ENCODE measurements at places on chromosomes 7 and 10.

- no peak for DNase-seq
Measured at GRCh38 chr7:122803323-122803722, 82.9 kb downstream of the CADPS2 start.

DNA sequence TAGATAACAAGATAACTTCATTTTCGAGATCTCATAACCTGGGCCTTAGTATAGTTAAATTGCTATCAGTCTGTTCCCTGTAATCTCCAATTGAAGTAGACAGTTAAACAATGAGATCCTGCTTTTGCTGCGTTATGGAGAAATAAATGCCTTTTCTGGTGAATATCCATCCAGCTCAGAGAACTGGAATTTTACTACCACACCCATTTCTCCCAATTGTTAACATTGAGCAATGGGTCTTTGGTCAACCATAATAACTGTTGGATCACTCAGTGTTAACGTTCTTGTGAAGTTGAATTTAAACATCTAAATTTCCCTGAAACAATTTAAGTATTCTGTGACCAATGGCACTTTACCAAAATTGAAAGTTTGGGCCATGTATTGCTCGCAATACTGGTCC, 3.0 kb downstream of the CALU start:
- DNase-seq, result no peak

- DNase-seq, result no peak
Measured at GRCh38 chr10:101580486-101581399, 7.3 kb downstream of the POLL start.

- DNase-seq, result no peak
Measured at GRCh38 chr7:33841705-33842129, 63.6 kb upstream of the BMPER start.

GRCh38 chr7:127683776-127684681, 32.0 kb downstream of the SND1 start:
- DNase-seq, result no peak

DNA sequence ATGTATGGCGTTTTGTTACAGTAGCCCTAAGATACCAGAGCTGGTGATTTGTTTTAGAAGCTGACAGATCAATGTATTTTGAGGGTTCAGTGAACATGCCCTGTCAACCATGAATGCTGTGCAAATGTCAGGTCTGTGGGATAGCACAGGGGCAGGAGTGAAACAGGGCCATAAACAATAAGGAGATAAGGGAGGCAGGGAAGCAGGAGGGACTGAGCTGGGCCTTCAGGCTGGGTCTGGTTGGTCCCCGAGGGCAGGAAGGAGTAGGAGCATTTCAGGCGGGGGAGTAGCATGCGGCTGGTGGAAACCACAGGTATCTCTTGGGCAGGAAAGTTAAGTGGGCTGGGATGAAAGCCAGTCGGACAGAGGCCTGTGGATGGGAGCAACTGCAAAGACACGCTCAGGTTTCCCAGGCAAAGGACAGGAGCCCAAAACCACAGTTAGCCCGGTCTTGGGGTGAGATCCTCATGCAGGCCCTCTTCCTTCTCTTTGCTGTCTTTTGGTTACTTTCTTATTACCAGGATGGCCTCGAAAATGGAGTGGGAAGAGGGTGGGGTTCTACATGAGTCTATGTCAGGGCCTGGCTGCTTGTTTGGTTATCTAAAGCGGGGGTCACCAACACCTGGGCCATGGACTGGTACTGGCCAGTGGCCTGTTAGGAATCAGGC, 69.5 kb upstream of the SEPHS1 start:
- no peak for DNase-seq

DNA sequence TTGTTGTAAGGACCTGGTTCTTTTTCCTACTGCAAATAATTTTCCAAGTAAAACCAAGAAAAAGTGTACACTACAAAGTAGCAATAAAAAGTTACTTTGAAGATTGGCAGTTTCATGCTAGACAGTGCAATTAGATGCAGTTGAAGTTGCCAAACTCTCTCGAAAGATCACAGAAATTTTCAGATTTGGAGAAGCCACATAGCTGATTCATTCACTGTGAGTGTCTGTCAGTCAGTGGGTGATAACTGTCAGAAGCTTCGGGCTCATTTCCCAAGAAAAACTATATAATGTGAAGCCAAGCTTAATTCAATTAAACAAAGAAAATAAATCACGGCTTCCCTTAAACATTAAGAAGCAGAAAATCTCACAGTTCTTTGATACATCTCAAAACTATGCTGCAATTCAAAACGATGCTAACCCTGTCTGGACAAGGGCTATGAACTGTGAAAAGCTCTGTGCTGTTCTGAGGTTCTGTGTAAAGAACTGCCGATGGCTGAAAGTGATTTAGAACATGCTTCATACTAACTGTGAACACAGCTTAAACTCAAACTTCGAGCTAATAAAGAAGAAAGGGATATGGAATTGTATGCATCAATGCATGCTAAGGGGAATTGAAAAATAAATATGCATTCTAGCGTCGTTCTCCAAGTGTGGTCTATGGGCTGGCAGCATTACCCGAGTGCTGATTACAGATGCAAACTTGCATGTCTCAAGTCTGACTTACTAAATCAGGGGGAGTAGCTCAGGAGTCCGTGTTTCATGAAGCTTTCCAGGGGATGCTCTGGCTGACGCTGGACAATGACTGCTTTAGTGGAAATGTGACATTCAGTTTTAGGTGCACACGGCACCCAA, 557.4 kb downstream of the CALN1 start:
- DNase-seq, result no peak

- DNase-seq, result no peak
Measured at GRCh38 chr10:124668517-124669051, 75.6 kb downstream of the FAM53B start.
